NCI-H1436 treated with DMSO at 0.1 percent for 48 hours (cell line): ENCODE measurements at places on chromosomes 5 and 9.

DNA sequence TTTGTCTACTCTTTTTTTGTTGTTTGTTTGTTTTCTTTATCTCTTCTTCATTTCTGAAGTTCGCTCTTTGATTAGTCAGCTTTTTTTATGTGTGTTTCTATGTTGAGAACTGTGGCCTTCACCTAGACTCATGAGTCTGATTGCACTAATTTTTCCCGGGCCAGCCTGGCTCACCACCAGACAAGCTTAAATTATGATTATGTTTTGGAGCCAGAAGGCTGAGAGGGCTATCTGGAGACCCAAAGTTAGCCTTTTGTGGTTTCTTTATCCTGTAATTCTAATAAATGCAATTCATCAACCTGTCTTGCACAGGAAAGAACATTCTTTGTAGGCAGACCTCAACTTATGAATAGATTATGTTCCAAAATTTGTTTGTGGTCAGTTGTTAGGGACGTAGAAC, 20.8 kb upstream of the ACTBL2 start:
- no peak for DNase-seq

GRCh38 chr9:15453956-15454355, 31.3 kb downstream of the SNAPC3 start:
- DNase-seq = no peak

GRCh38 chr9:79353856-79354520, 217.8 kb upstream of the TLE4 start:
- DNase-seq = no peak

DNA sequence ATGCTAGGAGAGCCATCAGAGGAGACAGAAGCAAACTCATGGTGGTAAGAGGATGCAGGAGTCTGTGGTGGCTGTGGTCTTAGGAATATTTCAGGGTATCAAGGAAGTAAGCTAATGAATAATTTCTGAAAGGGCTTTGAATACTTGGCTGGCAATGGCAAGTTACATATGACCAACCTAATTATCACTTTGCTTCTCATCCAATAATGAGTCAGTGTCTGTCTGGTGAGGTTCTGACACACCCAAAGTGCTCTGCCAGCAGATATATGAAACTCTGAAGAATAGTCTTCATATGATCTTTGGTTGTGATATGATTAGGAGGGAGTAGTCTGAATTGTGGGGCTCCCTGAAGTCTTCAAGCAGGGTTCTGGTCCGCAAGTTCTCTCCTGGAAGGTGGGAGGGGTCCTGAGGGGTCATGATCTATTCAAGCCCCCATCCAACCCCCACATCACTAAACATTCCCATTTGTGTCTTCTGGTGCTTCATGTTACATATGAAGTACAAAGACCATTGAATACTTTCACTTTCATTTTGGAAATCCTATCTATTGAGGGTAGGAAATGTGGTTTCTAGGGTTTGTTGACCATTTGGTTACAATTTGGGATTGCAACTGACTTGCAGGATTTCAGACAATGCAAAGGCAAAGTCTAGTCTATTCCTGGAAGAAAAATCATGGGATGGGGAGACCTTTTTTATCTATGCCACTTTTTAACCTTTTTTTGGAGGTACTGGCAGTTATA, 199.9 kb upstream of the CDKN2B start:
- DNase-seq = no peak

GRCh38 chr5:72300590-72301339, 19.3 kb downstream of the MRPS27 start:
- DNase-seq = no peak

- no peak for DNase-seq
Observed at GRCh38 chr5:54615381-54615780, 97.8 kb downstream of the SNX18 start.

DNA sequence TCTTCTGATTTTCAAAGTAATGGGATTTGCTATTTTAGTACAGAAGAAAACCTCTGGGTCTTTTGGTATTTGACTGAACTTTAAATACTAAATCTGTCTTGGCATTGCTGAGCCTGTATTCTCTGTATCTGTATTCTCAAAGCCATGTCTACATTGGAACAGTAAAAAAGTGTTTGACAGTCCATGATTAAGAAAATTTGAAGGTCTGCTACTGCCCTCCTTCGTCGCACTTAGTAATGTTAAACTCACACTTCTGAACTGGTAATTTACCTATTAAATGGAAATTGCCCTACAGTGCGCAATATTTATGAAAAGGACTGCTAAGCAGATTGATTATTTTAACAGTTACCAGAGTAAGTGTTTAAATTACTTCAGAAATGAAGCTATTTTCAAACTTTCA, 165.7 kb upstream of the SMC2 start:
- no peak for DNase-seq

DNA sequence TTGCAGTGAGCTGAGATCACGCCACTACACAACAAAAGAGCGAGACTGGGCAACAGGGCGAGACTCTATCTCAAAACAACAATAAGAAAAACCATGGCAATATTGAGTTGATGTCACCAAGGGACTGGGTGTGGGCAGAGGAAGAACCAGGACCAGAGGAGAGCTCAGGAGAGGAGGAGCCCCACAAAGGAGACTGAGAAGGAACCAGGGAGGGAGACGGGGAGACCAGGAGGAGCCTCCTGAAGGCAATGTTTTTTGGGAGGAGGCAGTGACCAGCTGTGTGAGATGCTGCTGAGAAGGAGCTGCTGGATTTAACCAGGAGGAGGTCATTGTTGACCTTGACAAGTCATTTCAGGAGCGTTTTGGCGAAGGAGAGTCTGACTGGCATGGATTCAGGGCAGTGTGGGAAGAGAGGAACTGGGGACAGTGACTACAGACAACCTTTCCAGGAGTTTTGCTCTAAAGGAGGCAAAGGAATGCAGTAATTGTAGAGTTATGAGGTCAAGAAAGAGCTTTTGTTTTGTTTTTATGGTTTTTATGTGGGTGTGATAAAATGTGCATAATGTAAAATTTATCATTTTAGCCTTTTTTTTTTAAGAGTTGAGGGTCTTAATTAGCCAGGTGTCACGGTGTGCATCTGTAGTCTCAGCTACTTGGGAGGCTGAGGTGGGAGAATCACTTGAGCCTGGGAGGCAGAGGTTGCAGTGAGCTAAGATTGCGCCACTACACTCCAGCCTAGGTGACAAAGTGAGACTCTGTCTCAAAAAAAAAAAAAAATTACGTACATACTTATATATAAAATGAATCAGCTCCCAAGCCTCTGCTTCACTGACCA, 17.9 kb downstream of the TRUB2 start:
- no peak for DNase-seq

- DNase-seq = no peak
Observed at GRCh38 chr5:89606939-89607534, 724.1 kb upstream of the MEF2C start.

DNA sequence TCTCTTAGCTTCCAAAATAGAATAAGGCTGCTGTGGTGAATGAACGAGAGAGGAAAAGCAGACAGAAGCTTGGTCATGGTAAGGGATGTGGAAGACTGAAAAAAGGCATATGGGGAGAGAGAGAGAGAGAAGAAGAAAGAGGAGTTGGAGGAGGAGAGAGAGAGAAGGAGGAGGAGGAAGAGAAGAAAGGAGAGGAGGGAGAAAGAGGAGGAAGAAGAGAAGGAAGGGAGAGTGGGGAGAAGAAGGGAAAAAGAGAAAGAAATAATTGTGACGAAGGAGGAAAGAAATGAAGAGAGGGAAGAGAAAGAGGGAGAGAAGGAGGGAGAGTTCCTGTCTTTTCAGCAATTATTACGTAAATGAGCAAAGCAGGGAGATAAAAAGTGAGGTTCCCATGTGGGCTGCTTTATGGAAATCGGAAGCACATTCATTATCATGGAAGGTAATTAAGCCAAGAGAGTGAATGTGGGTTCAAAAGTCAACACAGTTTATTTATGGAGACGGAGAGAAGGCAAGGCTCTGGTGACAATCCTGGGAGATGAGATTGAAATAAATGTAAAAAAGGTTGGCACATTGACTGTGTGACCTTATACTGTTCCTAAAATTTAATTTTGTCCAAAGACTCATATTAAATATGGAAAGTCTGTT, 611.2 kb downstream of the KIF4B start:
- DNase-seq = no peak

- DNase-seq = no peak
Observed at GRCh38 chr9:72955571-72955970, 2.7 kb upstream of the ALDH1A1 start.

DNA sequence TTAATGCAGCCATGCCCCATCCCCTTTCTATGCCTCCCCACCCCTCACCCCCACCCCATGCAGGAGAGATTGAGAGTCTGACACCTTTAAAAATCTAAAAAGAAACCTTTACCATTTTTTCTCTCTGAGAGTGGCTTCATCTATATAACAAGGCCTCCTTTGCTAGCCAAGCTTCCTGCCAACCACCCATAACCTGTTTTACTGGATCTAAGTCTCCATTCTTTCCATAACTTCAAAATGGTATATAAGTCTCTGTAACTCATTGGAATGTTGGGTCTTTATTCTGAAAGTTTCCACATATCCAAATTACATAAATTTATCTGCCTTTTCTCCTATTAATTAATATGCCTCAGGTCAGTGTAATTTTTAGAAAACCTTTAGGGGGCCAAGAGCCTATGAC, 1174.0 kb downstream of the MAT2B start:
- DNase-seq = no peak

DNA sequence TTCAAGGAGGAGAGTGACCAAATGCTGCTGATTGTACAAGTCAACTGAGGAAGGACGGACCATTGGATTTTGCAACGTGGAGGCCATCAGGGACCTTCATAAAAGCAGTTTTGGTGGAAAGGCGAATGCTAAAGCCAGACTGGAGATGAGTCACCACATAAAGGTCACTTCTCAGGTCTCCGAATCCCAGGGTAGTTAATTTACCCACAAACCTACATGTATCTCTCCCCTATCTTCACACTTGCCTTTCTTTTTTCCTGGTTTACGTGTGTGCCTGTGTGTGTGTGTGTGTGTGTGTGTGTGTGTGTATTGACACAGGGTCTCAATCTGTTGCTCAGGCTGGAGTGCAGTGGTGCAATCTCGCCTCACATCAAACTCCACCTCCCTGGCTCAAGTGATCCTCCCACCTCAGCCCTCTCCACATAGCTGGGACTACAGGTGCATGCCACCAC, 4.6 kb upstream of the CTNNA1 start:
- no peak for DNase-seq

- no peak for DNase-seq
Observed at GRCh38 chr9:121508415-121508814, 8.8 kb upstream of the GGTA1 start.

- DNase-seq = no peak
Observed at GRCh38 chr5:31639481-31640411, 815 bp downstream of the PDZD2 start.

- no peak for DNase-seq
Observed at GRCh38 chr5:117701062-117701461, 1126.4 kb upstream of the SEMA6A start.

- no peak for DNase-seq
Observed at GRCh38 chr9:77632652-77633051, 15.5 kb downstream of the GNA14 start.

GRCh38 chr5:181131514-181131913, 545 bp upstream of the OR2V1 start:
- no peak for DNase-seq

GRCh38 chr9:125495172-125496119, 211.6 kb downstream of the MAPKAP1 start:
- no peak for DNase-seq

GRCh38 chr9:94827584-94828304, 101.2 kb downstream of the AOPEP start:
- DNase-seq = no peak

DNA sequence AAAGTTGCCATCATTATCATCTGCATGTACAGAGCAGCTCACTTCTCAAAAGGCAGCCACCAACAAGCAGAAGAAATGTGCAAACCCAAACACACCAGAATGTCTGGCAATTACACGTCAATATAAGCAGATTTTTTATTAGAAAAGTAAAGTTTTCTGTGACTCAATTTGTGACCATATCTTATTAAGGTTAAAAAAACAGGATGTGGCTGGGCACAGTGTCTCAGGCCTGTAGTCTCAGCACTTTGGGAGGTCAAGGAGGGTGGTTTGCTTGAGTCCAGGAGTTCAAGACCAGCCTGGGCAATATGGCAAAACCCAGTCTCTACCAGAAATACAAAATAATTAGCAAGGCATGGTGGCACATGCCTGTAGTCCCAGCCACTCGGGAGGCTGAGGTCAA, 176.7 kb downstream of the FANCC start:
- DNase-seq = no peak

DNA sequence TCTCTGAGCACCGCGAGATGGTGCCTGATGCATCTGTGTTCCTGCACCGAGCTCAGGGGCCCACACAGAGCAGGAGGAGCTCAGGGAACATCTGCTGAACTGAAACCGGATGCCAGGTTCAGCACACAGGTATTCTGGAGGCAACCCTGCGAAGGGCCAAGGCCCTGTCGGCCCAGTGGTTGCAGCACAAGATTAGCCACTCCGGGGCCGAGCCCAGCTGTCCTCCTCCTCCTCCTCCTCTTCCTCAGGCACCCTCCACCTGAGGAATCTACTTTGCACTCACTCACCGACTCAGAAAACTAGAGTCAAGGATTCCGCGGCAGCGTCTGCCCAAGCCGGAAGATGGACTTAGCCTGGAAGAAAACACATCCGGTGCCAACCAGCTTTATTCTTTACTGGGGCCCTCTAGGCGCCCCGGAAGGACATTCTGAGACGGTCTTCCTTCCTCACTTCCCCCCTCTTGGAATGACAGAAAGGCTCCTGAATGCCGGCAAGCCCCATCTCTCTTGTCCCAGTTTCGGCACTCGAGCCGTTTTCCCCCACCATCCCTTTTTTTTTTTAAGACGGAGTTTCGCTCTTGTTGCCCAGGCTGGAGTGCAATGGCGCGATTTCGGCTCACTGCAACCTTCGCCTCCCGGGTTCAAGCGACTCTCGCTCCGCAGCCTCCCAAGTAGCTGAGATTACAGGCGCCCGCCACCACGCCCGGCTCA, at the start of gene ZBTB6:
ZBTB6 (minus strand) TSS at position 360 of the 710 bp plus-strand sequence. CDS start 1,251 bp downstream, outside the sequence.
- DNase-seq = peak; percentile 45

DNA sequence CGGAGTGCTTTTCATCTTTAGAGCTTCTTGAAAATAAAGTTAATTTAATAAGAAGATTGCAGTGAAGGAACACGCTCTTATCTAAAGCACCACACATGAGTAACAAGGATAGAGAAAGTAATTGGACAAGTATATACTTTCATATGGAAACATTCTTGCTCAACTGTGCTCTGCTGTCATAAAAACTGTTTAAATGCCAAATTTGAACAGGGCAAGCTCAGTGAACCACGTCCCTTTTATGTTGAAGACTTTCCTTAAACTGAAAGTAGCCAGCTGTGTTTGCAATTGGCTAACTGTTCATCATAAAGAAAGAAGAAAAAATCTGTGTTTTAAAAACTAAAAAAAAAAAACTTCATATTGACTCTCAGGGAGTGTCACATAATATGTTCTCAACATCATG, 1610.7 kb upstream of the C9orf72 start:
- no peak for DNase-seq
